ENCODE measurements at places on chromosomes 7 and 10. TPM values are rescaled to one million over a fixed set of nuclear protein-coding genes. Genes with fewer than 3 reads are reported as not detected.

GRCh38 chr7:47688311-47689100 lies 106.6 kb upstream of the TNS3 start:
- peak; percentile 59 for DNase-seq

DNA sequence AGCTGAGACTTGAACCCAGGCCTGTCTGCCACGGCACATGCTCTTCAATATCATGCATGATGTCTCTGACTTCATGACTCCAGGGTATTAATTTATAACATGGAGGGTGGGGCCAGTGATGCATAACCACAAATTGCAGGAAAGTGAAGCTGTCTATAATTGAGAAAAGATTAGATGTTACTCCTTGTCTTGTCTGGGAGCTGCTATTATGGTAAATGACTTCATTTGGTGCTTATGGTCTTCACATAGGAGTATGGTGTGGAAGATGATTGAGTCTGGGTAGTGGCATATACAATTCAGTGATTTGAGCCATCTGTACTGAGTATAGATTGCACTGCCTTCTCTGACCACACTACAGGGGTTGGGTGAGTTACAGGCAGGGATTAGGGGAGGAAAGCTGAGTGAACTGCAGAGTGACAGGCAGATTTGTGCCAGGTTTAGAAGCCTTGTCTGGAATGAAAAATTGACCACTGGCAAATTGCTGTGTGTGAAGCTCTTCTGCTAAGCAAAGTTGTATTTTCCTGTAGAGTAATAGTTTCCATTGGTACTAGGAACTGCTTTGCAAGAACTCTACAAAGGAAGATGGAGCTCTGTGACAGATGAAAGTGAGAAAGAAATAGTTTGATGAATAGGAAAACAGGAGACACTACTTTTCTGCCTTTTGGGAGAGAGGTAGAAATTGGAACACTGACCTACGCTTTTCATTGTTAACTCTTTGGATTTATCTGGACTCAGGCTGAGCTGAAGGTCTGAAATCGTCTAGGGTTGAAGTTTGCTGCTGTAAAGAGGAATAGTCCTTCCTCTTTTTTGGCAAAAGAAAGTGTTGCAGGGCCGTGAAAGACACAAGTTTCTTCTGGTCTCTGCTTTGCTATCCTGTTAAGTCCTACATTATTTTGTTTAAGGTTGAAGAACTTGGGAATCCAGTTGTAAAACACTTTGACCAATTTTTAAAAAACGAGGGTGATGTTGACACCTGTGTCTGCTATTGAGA lies 2.7 kb downstream of the SND1 start:
- DNase-seq, result no peak

Gene COL17A1
- total RNA-seq, result 873 TPM

Gene TAS2R4
- total RNA-seq, result 1.1 TPM

Gene AKAP9
- 74.8 TPM for total RNA-seq

DNA sequence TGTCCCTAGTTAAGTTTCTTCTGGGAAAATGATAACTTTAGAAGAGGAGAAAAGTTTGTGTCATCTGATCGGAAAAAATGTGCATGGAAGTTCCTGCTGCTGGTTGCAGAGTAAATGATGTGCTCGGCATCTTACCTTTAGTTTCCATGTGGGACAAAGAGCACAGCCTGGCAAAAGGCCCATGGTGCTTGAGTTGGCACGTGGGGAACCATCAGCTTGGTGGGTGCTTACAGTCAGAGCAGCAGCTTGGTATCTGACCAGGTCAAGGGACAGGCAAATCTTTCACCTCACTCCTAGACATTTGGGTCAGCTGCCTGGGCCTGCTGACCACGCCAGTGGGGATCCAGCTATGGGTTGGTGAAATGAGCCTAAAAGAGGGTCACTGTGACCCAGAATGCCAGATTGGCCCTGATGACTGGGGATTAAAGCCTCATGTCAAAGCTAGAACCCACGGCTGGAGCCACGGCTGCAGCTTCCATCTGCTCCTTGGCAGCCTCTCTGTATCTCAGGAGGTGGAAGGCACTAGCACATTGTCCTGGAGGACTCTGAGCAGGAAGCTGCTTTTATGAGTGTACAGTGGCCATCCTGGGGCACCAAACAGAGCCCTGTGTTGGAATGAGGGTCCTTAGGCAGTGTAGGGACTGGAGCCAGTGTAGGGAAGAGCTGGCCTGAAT lies 24.7 kb downstream of the VWC2 start:
- no peak for DNase-seq

DNA sequence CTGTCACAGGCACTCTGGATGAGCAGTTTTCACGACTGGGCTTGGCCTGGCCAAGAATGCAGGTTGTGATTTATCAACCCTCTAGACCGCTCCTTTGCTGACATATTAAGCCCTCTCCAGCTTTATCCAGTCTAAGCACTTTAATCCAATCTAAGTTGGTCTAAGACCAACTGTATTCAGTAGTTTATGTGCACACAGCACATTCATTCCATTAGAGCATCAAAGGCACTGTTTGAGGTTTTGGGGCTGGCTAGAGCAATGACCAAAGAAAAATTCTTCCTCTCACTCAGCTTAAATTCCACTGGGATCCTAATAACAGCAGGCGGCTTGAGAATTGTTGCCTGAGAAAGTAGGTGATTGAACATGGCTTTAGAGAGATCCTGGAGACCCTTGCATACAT lies 176.0 kb upstream of the INSYN2A start:
- DNase-seq, result no peak

Gene PRR15
- total RNA-seq, result 0.58 TPM

- DNase-seq, result no peak
These were observed 6.5 kb upstream of the ERLIN1 start for GRCh38 chr10:100192350-100192749.

Gene FLNC
- 7.2 TPM for total RNA-seq

Gene KIFBP
- total RNA-seq, result 22.2 TPM

DNA sequence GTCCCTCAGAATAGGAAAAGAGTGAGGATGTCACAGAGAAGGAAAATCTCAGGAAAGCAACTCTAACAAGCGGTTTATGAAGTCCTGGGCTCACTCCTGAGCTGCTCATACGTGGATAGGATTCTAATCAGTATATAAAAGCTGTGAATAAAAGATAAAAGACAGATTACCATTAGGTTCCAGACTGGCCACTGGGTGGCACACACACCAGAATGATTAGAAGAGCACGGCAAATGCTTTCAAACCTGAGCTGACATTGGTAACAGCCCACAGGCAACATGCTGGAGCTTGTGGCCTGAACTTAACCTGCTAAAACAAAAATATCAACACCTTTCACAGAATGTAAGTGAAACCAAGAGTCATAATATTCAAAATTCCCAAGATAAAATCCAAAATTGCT lies 370.8 kb downstream of the GRID1 start:
- DNase-seq, result no peak

GRCh38 chr10:114084215-114084614 lies 40.5 kb downstream of the ADRB1 start:
- DNase-seq, result no peak

- peak; percentile 75 for DNase-seq
These were observed 35.8 kb downstream of the DNAJB6 start for GRCh38 chr7:157372300-157373232.

- no peak for DNase-seq
These were observed 188.4 kb upstream of the CACNA2D1 start for GRCh38 chr7:82631998-82632397.

Gene STOX1
- total RNA-seq, result 2.6 TPM

GRCh38 chr7:41869091-41869490 lies 166.2 kb upstream of the INHBA start:
- DNase-seq, result no peak

DNA sequence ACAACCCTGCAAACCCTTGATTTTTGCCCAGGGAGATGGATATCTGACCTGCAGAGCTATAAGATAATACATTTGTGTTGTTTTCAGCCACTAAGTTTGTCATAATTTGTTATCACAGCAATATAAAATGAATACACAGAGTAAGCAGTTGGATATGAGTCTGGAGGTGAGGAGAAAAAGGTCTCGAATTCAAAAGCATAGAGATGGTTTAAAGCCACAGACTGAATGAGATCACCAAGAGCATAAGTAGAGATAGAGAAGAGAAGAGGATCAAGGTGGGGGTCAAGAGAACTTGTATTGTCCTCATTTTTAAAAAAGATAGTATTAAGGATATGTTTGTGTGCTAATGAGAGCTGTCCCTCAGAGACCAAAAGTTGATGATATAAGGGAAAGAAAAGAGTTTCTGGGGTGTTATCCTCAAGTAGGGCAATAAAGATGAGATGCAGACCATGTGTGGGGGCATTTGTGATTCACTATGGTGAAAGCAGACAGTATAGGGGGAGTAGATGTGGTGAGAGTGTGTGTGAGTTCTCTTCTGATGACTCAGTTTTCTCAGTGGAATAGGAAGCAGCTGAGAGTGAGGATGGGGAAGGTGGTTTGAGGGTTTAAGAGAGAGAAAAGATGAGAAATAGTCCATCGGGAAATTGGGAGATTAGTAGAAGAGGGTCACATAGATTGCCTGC lies 25.8 kb upstream of the PCGF5 start:
- no peak for DNase-seq

DNA sequence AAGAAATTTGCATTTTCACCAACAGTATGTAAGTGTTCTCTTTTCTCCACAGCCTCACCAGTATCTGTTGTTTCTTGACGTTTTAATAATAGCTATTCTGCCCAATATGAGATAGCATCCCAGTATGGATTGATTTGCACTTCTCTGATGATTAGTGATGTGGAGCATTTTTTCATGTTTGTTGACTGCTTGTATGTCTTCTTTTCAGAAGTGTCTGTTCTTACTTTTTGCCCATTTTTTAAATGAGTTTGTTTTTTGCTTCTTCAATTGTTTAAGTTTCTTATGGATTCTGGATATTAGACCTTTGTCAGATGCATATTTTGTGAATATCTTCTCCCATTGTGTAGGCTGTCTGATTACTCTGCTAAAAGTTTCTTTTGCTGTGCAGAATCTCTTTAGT lies 12.2 kb upstream of the TPK1 start:
- no peak for DNase-seq

- no peak for DNase-seq
These were observed 30.0 kb upstream of the PSMG3 start for GRCh38 chr7:1599640-1600395.

DNA sequence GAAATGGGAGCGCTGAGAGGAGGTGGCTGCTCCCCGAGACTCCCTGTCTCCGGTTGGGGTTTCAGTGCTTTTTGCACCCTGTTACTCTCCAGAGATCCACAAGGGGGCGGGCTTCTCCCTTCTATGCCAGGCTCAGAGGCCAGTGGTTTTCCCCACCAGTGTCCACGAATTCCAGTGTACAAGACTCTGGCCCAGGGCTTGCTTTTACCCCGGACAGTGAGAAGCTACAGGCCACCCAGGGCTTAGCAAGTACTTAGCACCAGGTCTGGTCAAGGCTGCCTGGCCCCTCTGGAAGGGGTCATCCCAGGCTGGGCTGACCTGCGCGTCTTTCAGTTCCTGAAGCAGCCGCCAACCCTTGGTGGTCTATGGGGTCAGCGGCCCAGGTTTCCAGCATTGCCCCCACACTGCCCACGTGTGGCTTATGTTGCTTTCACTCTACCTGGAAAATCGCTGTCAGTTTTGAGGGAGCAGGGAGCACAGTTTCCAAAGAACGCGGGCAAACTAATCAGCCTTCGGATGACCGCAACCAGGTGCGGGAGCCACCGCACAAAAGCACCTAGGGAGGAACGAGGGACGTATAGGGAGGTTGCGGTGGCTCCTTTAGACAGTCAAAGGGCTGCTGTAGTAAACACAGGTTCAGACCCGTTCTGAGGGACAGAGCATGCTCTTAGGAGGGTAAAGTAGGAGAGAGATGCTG lies 6.8 kb downstream of the CYP26A1 start:
- peak; percentile 87 for DNase-seq

Gene CPA4
- total RNA-seq, result 65.7 TPM

GRCh38 chr10:47240173-47240572 lies 59.8 kb upstream of the GDF10 start:
- DNase-seq, result no peak

GRCh38 chr7:20157456-20157855 lies 59.7 kb downstream of the MACC1 start:
- DNase-seq, result no peak

GRCh38 chr7:44395067-44395466 lies 69.7 kb upstream of the CAMK2B start:
- DNase-seq, result no peak
